Naive thymus-derived CD8-positive, alpha-beta T cell (primary cell): ENCODE measurements at places on chromosomes 5 and 9.

GRCh38 chr5:115686051-115686737 lies 60.4 kb upstream of the TMED7 start:
- DNase-seq = no peak

GRCh38 chr9:71812385-71812784 lies 44.1 kb upstream of the CEMIP2 start:
- no peak for DNase-seq

DNA sequence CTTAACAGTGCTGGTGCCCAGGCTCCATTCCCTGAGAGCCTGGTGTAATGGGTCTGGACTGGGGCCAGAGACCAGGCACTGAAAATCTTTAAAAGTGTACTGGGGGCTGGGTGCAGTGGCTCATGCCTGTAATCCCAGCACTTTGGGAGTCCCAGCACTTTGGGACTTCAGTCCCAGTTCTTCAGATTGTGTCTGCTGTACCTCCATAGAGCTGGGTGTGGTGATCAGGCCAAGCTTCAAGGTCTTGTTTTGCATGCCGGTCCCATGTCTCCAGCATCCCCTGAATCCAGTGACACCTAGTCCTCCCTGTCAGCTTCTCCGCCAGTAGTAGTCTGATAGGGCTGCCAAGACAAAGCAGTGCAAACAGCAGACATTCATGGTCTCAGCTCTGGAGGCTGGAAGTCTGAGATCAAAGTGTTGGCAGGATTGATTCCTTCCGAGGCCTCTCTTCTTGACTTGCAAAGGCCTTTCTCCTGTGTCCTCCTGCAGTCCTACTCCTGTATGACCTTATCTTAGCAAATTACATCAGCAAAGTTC lies 108.2 kb downstream of the SYK start:
- DNase-seq = no peak

DNA sequence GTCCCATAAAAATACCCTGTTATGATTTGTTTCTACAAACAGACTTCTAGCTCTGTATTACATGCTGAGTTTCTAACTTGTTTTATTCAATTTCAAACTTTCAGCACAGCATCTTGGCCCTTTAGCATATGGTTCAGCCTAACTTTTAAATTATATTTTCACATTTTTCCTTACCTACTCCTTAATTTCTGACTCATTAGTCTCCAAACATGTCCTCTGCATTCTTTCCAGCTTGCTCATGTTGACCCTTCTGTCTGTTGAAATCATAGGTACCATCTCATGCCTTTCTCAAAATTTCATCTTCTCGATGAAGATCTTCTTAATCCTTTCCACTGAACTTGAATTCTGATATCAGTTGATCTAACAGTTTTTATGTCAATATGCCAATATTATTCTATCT lies 200.9 kb upstream of the RIOK2 start:
- DNase-seq = no peak

- DNase-seq = no peak
These were observed 6.8 kb downstream of the NNT start for GRCh38 chr5:43609752-43610151.

DNA sequence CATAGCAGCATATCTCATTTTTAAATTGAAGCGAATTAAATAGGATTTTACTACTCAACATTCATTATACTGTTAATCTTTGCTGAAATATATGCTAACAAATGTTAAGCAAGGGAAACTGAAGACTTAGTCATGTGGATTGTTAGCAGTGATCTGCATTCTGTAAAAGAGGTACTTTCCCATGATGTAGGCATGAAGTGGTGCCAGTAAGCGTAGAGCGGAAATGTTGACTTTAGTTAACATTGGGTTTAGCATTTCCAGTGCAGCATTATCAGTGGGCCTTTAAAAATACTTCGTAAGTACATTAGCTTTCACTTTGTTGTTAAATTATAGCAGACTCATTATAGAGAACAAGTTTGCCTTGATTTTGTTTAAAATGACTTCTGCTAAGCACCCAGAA lies 130.3 kb downstream of the CDC42SE2 start:
- peak; percentile 58 for DNase-seq

DNA sequence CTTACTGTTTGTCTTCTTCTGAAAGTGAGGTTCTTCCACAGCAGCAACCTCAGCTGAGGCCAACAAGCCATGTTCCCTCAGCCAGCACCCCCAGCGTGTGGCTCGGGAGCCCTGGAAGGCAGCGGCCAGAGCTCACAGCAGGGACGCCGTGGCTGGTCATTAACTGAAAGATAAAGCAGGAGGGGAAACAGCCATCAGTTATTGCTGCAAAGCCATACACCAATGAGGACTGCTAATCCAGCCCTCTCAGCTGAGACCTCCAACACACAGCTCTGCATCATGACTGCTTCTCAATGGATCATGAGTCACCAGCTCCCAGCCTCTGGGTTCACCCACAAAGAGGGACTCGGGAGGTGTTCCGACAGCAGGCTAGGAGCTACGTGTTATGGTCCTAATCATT lies 24.3 kb downstream of the ABCA1 start:
- no peak for DNase-seq

GRCh38 chr9:93675336-93676150 lies 99.2 kb downstream of the PHF2 start:
- DNase-seq = peak; percentile 50

GRCh38 chr9:13674926-13675637 lies 395.6 kb upstream of the MPDZ start:
- no peak for DNase-seq

GRCh38 chr5:60473654-60474053 lies 226.3 kb downstream of the DEPDC1B start:
- no peak for DNase-seq

- no peak for DNase-seq
These were observed 410.3 kb upstream of the RGMB start for GRCh38 chr5:98363157-98363556.
